ENCODE measurements at places on chromosomes 3 and 15.

DNA sequence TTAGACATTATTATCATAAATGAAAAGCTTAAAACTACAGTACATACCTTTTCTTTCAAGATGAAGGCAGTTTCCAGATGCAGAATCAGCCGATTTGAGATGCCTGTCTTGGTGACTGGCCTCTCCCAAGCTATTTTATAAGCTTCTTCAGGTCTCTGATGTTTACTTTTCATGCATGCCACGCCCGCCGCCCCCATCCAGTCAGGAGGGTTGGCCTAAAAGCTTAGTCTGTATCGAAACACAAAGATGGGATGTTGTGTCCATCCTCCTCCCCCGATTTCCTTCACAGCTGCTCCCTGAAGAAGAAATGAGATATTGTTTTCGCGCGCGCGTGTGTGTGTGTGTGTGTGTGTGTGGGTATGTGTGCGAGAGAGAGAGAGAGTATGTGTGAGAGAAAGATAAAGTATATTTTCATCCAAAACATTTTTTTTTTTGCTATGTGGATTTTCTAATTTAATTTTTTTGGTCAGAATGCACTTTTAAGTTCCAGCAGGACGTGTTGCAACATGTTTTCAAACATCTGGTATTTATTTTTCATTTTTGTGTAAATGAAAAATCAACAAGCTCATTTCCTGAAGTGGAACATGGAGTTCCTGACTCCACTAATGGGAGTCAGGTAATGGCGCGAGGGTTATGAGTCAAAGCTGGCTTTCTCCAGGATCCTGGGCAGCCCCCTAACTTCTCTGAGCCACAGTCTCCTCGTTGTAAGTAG, at the start of gene APOD:
APOD (minus strand) TSS at position 110 of the 712 bp plus-strand sequence. CDS start 4,479 bp downstream, outside the sequence.
- peak; percentile 7 for DNase-seq

DNA sequence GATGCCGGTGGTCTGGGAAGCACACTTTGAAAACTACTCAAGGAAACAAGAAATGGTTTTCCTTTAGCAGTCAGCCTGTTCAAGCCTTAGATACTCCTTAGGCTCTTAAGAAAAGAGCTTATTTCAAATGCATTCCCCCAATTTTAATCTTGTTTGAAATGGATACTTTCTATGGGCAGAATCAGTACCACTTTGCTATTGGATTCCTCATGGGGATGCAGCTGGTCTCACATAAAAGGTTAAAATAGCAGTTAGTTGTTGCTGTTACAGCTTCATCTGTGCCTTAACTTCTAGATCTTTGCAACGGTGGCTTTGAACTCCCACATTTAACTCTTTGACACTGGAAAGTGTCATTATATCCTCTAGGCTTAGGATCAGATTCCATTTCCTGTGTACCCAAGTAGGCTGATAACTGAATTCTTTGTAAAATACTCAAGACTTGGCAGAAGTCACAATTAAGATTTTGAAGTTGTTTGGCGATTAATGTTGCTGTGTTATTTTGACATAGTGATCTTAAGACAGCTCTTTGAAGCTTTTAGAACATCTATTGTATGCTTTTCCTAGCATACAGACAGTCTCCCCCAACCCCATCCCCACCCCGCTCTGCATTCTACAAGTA, 2.2 kb downstream of the THBS1 start:
- DNase-seq = peak; percentile 12

DNA sequence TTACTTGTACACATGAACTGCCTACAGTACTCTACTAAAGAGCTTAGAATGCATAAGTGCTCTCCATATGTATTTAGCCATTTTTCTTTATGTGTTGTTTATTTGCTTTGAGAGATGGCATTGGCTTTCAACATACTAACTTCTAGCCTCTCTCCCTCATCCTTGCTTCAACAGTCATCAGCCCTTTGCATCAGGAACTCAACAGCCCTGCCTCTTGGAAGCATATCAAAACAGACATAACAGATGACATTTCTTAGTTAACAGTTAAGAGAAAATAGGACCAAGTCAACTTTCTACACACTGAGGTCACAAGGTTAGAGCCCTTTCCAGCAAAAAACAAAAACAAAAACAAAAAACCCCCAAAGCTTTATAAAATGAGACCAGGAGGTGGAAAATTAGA, 145.6 kb downstream of the TCF12 start:
- DNase-seq = no peak

DNA sequence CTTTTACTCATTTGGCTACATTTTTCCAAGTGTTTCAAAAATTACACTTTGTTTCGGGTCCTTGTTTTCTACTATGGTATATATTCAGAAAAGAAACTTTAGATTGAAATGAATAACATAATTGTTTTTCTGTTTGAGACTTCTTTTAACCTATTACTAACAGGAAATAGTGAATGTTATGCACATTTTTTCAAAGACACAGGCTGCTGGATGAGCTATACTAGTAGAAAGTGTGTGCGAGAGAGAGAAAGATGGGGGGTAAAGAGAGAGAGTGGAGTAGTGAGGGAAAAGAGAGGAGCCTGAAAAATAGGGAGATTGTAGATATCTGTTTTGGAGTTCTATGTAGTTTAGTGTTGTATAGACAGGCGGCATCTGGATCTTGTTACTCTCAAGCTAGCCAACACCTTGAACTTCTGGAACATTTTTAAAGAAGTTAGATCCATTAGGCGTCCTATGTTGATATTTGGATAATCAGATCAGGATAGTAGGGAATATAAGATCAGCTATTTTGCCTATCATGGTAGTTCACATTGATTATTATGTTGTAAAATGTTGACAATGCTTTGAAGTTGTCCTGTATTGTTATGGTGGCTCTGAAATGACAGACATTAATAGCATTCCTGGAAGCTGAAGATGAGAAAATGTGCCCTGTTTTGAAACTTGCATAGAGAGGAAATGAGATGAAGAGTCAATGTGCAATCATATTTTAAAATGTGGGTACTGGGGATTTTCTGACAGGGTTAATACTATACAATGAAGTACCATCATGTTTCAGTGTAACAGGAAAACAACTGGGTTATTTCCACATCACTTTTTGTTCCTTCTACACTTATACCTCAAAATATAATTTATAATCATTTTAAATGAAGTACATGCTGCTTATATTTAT, 2.6 kb downstream of the RBMS3 start:
- no peak for DNase-seq

DNA sequence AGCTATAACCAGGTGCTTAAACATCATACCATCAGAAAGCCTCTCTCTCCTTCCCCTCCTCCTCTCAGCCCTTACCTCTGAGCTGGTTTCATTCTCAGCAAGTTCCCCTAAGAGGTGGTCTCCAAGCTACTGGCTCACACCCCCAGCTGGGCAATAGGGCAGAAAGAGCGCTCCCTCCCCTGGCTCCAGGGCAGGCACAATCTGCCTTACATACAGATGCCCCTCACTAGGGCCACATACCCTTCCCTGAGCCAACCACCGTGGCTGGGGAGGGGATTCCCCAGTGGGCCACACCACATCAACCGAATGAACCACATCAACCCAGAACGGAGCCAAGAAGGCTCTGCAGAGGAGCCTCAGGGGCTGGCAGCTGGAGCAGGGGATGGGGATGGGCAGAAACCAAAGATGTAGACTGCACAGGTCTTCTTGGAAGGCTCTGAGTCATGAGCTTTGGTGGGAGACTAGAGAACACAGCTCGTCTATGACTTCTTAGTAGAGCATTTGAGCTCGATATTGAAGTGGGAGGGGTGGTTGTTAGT, 4.6 kb upstream of the FBLN2 start:
- DNase-seq = peak; percentile 90

GRCh38 chr3:126414406-126414805, 19.7 kb downstream of the CFAP100 start:
- DNase-seq = no peak

DNA sequence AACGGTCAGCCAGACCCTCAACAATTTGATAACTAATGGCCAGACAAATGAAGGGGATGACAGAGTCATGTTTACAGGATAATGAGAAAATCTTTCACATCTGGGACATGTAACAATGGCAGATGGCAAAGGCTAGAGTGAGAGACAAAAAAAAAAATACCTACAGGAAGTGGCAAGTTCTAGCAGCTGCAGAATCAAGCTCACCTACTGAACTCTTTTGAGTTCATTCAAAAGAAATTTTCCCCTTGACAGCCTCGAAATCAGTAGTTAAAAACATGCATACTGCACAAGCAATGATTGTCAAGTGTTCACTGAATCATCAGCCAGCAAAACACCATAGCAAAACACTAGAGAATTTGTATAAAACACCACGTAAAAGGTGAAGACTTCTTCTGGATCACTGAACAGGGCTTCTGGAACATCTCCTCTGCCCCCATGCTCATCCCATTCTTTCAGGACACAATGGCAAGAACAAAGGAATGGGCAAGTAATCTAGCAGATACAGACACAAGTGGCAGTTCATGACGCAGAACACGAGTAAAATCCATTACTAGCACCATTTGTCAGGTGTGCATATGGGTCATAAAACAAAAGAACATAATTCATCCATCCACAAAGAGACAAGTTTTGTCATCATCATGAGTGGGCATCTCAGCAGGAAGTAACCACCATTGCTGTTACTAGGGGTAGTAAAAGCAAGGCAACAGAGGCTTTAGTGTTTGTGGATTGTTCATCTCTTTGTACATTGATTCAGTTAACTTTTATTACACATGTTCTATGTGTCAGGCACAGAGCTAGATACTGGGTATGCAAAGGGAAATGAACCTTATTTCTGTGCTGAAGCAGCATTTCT, 13.8 kb upstream of the KCNMB2 start:
- DNase-seq = no peak

GRCh38 chr3:116836286-116836685, 126.7 kb downstream of the TUSC7 start:
- DNase-seq = peak; percentile 81

DNA sequence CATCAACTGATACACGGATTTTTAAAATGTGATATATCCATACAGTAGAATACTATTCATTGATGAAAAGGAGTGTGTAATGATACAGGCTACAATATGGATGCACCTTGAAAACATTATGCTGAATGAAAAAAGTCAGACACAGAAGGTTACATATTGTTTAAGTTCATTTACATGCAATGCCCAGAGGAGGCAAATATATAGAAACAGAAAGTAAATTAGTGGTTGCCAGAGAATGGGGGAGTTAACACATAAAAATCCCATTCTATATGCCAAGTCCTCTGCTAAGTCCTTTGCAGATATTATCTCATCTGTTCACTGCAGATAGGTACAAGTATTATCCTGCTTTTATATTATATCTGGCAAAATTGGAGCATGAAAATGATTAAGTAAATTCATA, 22.1 kb upstream of the CDIN1 start:
- no peak for DNase-seq

GRCh38 chr15:76337059-76337695, 604 bp downstream of the ISL2 start:
- peak; percentile 24 for DNase-seq

DNA sequence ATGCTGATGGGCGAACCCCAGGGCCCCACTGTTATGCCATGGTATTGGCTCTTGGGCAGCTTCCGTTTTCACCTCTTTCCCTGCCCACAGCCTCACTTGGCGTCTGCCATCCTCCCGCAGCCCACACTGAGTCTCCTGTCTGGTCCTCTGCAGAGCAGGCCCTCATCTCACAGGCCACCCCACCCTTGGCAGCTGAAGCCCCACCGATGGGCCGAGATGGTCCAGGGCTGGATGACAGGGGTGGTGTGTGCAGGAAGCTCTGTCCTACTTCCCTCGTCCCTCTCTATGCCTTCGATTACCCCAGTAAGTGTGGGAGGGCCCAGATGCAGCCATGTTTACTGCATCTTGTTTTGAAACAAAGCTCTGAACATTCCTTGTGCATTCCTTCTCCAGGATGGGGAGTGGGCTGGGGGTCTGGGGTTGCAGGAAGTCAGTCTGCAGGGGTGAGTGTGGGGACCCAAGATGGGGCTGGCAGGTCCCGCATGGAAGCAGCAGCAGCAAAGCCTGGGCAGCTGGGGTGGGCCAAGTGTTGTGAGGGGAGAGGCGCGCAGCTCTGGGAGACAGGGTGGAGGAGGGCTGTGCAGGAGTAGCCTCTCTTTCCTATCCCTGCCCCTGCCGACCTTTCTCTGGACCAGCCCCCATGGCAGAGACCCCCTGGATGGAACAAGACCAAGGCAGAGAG, 20.9 kb downstream of the TBC1D21 start:
- no peak for DNase-seq

GRCh38 chr3:98623572-98624280, 30.3 kb upstream of the CPOX start:
- DNase-seq = no peak

DNA sequence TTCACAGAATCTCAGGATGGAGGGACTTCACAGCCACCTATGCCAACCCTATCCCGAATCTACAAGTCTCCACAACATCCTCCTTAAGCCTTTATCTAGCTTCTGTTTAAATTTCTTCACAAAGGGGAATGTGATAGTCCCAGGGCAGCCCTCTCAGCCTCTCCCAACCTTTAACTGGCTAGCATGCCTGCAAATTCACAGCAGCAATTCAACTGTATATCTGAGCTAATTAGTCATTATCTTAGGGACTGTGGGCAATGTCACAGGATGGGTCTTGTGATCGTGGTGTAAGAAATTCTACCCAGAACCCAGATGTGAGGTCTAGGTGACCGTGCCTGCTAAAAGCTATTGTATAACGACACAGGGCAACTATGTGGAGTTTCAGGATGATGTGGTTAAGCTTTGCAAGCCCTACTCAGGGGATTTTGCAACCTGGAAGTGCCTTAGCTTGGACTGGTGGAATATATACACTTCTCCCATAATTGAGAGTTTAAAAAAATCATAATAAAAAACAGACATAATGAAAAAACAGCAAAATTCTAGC, 65.5 kb upstream of the FBN1 start:
- DNase-seq = peak; percentile 21

DNA sequence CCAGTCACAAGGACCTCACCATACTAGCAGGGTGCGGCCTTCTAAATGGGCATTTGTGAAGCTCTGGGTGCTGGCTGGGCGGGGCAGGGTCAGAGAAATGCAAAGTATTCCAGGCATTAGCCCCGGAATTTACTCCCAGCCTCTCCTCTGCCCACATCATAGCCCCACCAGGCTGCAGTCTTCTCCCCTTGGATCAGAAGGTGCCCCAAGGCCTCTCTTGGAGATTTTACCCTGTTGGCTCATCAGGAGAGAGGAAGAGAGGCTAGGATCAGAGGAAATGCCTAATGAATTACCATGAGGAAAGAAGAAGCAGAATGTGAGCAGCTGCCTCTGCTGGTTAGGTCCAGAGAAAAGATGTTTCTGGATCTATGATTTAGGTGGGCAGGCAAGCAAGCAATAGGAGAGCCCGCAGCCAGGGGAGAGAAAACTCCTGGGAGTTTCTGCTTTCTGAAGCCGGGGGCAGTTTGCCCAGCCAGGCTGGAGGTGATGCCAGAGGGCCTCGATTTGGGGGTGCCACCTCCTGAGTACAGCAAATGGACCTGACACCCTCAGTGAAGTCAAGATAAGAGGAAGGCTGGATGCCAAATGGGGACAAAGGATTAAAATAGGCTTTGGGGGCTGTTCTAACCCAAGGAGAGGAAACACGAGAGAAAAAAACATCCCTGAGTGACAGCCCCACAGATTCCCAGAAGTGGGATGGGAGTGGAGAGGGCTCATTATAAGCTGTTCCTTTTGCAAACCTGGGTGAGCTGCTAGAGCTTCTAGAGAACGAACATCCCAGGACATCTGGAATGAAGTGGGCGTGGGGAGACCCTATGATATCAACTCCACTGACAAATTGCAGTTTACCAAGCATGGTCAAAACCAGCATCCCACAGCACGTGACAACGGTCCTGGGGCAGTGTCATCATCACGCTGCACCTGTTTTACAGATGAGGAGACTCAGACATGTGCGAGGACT, 65.4 kb downstream of the BDH1 start:
- peak; percentile 88 for DNase-seq
